Activated naive CD8-positive, alpha-beta T cell treated with anti-CD3 and anti-CD28 coated beads for 36 hours (primary cell): ENCODE measurements at places on chromosomes 3 and 15.
A peak's percentile ranks its signal among the peaks of the same experiment; 100 is the strongest.

DNA sequence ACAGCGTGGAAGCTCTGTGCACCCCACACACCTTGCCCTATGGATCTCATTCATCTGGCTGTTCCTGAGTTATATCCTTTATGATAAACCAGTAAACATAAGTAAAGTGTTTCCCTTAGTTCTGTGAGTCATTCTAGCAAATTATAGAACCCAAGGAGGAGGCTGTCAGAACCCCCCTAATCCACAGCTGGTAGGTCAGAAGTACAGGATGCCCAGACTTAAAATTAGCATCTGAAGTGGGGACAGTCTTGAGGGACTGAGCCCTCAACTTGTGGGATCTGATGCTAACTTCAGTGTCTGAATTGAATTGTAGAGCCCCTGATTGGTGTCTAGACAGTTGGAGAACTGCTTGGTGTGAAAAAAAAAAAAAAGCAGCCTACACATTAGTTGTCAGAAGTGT lies 75.1 kb downstream of the B3GNT5 start:
- DNase-seq, result no peak
- no peak overlapping the region for H3K4me3 ChIP-seq
- H3K27me3 ChIP-seq, result no peaks in the 10 kb centered on the region
- H3K27ac ChIP-seq, result no peak overlapping the region
- H3K4me1 ChIP-seq, result peaks cover 35% of the 10 kb centered on the region

GRCh38 chr15:47366884-47367283 lies 350.4 kb upstream of the SEMA6D start:
- H3K27me3 ChIP-seq, result no peaks in the 10 kb centered on the region
- no peak overlapping the region for H3K4me3 ChIP-seq
- no peaks in the 10 kb centered on the region for H3K36me3 ChIP-seq
- no peaks in the 10 kb centered on the region for H3K4me1 ChIP-seq
- no peak overlapping the region for H3K27ac ChIP-seq

DNA sequence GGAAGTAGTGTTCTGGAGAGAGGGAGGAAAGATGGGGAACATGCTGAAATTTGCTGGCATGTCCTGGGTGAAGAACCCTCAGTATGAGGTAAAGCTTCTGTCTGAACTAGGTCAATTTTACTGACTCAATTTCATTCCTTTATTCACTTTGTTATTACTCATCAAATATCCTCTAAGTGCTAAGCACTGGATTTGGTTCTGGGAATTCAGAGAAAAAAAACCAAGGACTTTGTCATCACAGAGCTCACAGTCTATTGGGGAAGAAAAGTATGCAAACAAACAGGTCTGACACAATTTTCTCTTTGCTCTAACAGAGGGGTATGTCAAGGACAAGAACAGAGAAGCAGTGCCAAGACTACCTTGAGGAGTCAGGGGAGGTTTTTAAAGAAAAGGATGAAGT lies 68.0 kb downstream of the TFG start:
- H3K4me3 ChIP-seq, result no peak overlapping the region
- no peak for DNase-seq
- H3K27ac ChIP-seq, result no peak overlapping the region
- H3K4me1 ChIP-seq, result no peaks in the 10 kb centered on the region
- H3K27me3 ChIP-seq, result no peaks in the 10 kb centered on the region

DNA sequence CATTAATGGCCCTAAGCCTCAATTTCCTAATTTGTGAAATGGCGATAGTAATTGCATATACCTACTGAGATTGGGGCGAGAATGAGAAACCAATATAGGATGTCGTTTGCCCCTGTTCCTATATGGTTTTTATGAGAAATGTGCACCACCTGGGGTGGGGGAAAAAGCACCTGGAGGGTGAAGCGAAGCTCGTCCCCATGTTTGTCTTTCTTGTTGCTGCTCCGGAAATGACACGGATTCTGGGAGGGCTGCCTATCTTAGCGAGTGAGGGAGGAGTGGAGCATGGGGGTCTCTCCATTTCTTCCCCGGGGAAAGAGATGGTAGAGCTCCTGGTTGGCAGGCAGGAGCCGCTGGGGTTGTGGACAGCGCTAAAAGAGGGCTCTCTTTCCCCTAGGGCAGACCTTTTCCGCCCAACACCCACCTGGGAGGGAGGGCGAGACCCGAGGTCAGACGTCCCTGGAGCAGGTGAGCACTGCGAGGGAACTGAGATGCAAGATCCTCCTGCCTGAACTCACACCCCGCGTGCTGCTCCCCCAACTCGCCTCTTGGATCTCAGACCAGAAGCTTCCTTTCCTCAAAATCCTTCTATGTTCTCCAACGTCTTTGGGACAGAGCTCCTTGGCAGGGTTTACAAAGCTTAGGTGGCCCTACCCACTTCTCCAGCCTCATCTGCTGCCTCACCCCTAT lies 5.6 kb upstream of the BAHD1 start:
- H3K4me1 ChIP-seq, result peaks cover 17% of the 10 kb centered on the region
- no peak for DNase-seq
- peaks cover 50% of the 10 kb centered on the region for H3K27me3 ChIP-seq
- no peak overlapping the region for H3K4me3 ChIP-seq

DNA sequence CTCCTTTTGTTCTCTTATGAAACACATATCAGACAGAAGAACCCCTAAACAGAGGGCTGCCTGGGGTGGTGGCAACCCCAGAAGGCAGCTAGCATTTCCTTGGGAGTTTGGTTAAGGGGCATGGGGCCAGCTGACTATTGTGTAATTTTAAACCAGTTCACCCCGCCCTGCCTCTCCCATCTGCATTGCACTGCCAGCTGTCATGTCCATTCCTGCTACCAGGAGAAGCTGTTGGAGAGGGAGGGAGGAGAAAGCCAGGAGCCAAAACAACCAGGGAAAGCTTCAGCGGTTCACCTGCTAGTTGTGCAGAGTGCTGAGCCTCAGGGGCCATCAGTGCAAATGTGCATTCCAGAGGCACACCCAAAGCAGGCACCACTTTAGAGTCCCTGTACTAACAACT lies 47.6 kb upstream of the ATP1B3 start:
- H3K27me3 ChIP-seq, result no peaks in the 10 kb centered on the region
- no peaks in the 10 kb centered on the region for H3K36me3 ChIP-seq
- no peak overlapping the region for H3K27ac ChIP-seq
- DNase-seq, result no peak
- H3K4me3 ChIP-seq, result no peak overlapping the region

- no peak overlapping the region for H3K4me3 ChIP-seq
- H3K4me1 ChIP-seq, result peaks cover 61% of the 10 kb centered on the region
- peaks cover 3% of the 10 kb centered on the region for H3K36me3 ChIP-seq
Observed at GRCh38 chr15:98668566-98669308, 20.4 kb downstream of the IGF1R start.

GRCh38 chr3:45631486-45631885 lies 36.9 kb downstream of the LIMD1 start:
- DNase-seq, result no peak
- H3K36me3 ChIP-seq, result no peaks in the 10 kb centered on the region
- H3K4me3 ChIP-seq, result no peak overlapping the region
- H3K27ac ChIP-seq, result peak overlapping the region; percentile 23
- H3K27me3 ChIP-seq, result no peaks in the 10 kb centered on the region
- peaks cover 24% of the 10 kb centered on the region for H3K4me1 ChIP-seq

- peaks cover 28% of the 10 kb centered on the region for H3K36me3 ChIP-seq
- no peak for DNase-seq
- H3K4me1 ChIP-seq, result no peaks in the 10 kb centered on the region
- no peak overlapping the region for H3K27ac ChIP-seq
- no peak overlapping the region for H3K4me3 ChIP-seq
- H3K27me3 ChIP-seq, result no peaks in the 10 kb centered on the region
Observed at GRCh38 chr3:128855569-128855968, 23.9 kb upstream of the ACAD9 start.

DNA sequence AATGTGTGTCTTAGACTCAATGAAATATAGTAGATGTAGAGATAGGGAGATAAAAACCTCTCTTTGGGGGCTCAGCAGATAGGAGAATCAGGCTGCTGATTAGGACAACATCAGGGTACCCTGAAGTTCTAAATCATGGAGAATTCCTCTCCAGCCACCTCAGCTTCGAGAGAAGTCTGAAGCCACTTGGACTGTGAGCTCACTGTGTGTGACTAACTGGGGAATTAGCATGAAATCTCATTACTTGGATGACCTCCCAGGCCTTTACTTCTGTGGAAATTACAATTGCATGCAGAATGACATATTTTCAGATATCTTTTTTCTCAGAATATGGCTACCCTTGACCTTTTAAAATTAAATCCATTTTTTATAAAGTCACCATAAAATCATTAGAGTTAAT lies 128.0 kb upstream of the MRPL3 start:
- H3K4me3 ChIP-seq, result no peak overlapping the region
- no peak overlapping the region for H3K27ac ChIP-seq
- no peaks in the 10 kb centered on the region for H3K4me1 ChIP-seq
- DNase-seq, result no peak

DNA sequence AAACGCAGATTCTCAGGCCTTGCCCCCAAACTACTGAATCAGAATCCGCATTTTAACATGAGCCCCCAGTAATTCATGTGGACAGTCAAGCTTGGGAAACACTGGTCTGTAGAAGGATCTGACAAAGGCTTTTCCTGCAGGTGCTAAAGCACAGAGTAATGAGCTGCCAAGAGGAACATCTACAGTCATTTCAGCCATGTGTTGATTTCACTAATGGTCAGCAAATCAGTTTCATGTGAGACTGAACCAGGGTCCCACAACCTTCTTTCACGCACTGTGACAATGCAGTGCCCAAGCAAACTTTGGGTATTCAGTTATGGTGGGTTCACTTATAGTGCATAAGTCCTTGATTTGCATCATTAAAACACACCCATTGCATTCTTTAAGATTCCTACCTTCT lies 237.6 kb downstream of the TUSC7 start:
- no peaks in the 10 kb centered on the region for H3K4me1 ChIP-seq
- H3K4me3 ChIP-seq, result no peak overlapping the region
- H3K27ac ChIP-seq, result no peak overlapping the region
- no peaks in the 10 kb centered on the region for H3K27me3 ChIP-seq
- no peaks in the 10 kb centered on the region for H3K36me3 ChIP-seq

- H3K36me3 ChIP-seq, result no peaks in the 10 kb centered on the region
- H3K4me3 ChIP-seq, result no peak overlapping the region
- no peak overlapping the region for H3K27ac ChIP-seq
- no peaks in the 10 kb centered on the region for H3K4me1 ChIP-seq
- no peaks in the 10 kb centered on the region for H3K27me3 ChIP-seq
- DNase-seq, result no peak
Observed at GRCh38 chr3:86801921-86802320, 189.0 kb downstream of the VGLL3 start.

DNA sequence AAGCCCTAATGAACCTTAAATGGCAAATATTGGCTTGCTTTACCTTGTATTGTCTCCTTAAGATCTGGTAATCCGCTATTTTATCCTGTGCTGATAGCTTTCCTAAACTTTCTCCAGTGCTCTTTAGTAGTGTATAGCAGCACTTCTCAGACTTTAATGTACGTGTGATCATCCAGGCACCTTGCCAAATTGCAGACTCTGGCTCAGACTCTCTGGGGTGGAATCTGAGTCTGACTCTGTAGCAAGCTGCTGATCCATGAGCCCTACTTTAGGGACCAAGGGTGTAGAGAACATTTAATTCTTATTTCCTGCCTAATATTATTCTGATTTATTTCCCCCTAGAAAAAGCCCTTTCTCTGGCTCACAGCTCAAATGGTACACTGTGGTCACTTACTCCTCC lies 518.8 kb upstream of the ZNF385D start:
- DNase-seq, result no peak
